ENCODE measurements at places on chromosomes 16 and 17. TPM values are rescaled to one million over a fixed set of nuclear protein-coding genes. Genes with fewer than 3 reads are reported as not detected.
A peak's percentile ranks its signal among the peaks of the same experiment; 100 is the strongest.

Gene SYCE1L
- not detected for polyA plus RNA-seq

Gene LGALS9B
- not detected for polyA plus RNA-seq

Gene DNAAF8
- 0.35 TPM for polyA plus RNA-seq

Gene CRYBA1
- polyA plus RNA-seq, result not detected

DNA sequence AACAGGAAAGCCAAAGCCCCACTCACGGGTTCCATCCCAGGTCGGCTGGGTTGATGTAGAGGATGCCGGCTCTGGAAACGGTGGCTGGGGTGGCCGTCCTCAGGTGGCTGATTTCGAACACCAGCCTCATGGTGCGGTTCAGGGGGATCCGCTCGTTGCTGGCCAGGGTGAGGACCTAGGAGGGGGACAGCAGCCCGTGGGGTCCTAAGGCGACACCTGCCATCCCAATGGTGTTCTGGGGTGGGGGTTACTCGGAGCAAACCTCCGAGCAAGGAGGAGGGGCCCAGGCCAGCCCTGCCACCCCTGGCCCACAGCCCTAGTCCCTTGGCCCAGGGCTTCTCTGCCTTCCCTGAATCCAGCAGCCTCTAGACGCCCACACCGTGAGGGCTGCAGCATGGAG, 86.5 kb downstream of the DNAH17 start:
- no peak for DNase-seq
- H3K36me3 ChIP-seq, result no peaks in the 10 kb centered on the region
- H3K4me1 ChIP-seq, result no peaks in the 10 kb centered on the region
- no peak overlapping the region for H3K27ac ChIP-seq

- H3K27ac ChIP-seq, result no peak overlapping the region
- DNase-seq, result no peak
- H3K4me3 ChIP-seq, result no peak overlapping the region
- no peaks in the 10 kb centered on the region for H3K27me3 ChIP-seq
- no peaks in the 10 kb centered on the region for H3K36me3 ChIP-seq
- no peaks in the 10 kb centered on the region for H3K4me1 ChIP-seq
These were observed 40.8 kb downstream of the HS3ST3A1 start for GRCh38 chr17:13560935-13561334.

- no peak overlapping the region for H3K4me3 ChIP-seq
- no peak for DNase-seq
- H3K36me3 ChIP-seq, result no peaks in the 10 kb centered on the region
- no peaks in the 10 kb centered on the region for H3K27me3 ChIP-seq
- peaks cover 5% of the 10 kb centered on the region for H3K4me1 ChIP-seq
These were observed 4.8 kb downstream of the IL4R start for GRCh38 chr16:27318392-27319256.

GRCh38 chr17:78588258-78589030, 11.2 kb upstream of the DNAH17 start:
- H3K27ac ChIP-seq, result no peak overlapping the region
- no peaks in the 10 kb centered on the region for H3K36me3 ChIP-seq
- no peak for DNase-seq
- no peaks in the 10 kb centered on the region for H3K4me1 ChIP-seq
- H3K27me3 ChIP-seq, result no peaks in the 10 kb centered on the region

- DNase-seq, result no peak
- H3K27ac ChIP-seq, result no peak overlapping the region
- no peaks in the 10 kb centered on the region for H3K36me3 ChIP-seq
These were observed 169.4 kb downstream of the FOXL1 start for GRCh38 chr16:86747761-86748160.

DNA sequence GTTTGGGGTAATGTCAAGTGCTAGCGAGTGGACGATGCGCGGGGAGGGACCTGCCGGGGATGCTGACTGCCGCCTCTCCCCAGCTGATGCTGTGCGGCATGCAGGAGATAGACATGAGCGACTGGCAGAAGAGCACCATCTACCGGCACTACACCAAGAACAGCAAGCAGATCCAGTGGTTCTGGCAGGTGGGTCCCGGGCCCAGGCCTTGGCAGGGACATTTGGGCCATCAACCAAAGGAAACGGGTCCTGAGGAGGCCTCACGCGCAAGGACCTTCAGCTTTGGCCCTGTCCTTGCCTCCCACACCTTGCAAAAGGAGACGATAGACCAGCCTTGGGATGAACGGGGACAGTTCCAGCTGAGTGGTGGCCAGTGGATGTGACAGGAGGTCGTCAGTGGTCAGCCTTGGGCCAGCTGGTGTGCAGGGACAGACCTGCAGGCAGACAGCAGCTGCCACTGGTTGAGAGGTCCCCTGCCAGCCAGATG, 13.6 kb upstream of the CLEC18A start:
- no peaks in the 10 kb centered on the region for H3K27me3 ChIP-seq
- no peak overlapping the region for H3K27ac ChIP-seq
- H3K4me3 ChIP-seq, result no peak overlapping the region
- H3K4me1 ChIP-seq, result no peaks in the 10 kb centered on the region
- peak; percentile 28 for DNase-seq

- H3K27me3 ChIP-seq, result no peaks in the 10 kb centered on the region
- peaks cover 2% of the 10 kb centered on the region for H3K4me1 ChIP-seq
- peak; percentile 73 for DNase-seq
- no peaks in the 10 kb centered on the region for H3K36me3 ChIP-seq
These were observed 34.0 kb downstream of the NEUROD2 start for GRCh38 chr17:39573447-39574298.

- H3K36me3 ChIP-seq, result no peaks in the 10 kb centered on the region
- no peak overlapping the region for H3K27ac ChIP-seq
- H3K4me3 ChIP-seq, result no peak overlapping the region
- no peak for DNase-seq
These were observed 43.4 kb downstream of the HNF1B start for GRCh38 chr17:37701496-37701898.

DNA sequence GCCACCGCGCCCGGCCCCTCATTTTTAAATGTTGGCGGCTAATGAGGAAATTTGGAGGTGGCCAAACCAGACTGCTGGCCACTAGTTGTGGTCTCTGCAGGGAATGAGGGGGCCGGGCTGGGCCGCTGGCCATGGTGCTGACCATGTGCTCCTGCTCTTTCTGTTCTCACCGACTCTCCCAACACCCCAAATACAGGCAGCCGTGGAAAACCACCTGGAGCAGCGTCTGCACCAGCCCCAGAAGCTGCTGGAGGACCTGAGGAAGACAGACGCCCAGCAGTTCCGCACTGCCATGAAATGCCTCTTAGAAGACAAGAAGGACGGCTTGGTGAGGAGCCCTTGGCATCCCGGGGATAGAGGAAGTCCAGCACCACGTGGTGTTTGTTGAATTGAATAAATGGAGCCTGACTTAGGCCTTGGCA, 21.3 kb downstream of the OTOA start:
- no peaks in the 10 kb centered on the region for H3K36me3 ChIP-seq
- H3K27ac ChIP-seq, result no peak overlapping the region
- no peaks in the 10 kb centered on the region for H3K27me3 ChIP-seq
- no peaks in the 10 kb centered on the region for H3K4me1 ChIP-seq
- H3K4me3 ChIP-seq, result no peak overlapping the region

GRCh38 chr17:50928646-50929045, 62.5 kb upstream of the TOB1 start:
- no peak for DNase-seq
- no peaks in the 10 kb centered on the region for H3K36me3 ChIP-seq
- H3K4me3 ChIP-seq, result no peak overlapping the region
- H3K27me3 ChIP-seq, result no peaks in the 10 kb centered on the region

- H3K4me1 ChIP-seq, result peaks cover 5% of the 10 kb centered on the region
- H3K36me3 ChIP-seq, result no peaks in the 10 kb centered on the region
- no peaks in the 10 kb centered on the region for H3K27me3 ChIP-seq
- H3K27ac ChIP-seq, result peak overlapping the region; percentile 63
- no peak overlapping the region for H3K4me3 ChIP-seq
These were observed 33.4 kb downstream of the SNX29 start for GRCh38 chr16:12009922-12010321.

Measured in ovary (tissue), 10 donors.